Left cardiac atrium (tissue), 4 donors: ENCODE measurements at places on chromosomes 3 and 15. TPM values are rescaled to one million over a fixed set of nuclear protein-coding genes. Genes with fewer than 3 reads are reported as not detected.

DNA sequence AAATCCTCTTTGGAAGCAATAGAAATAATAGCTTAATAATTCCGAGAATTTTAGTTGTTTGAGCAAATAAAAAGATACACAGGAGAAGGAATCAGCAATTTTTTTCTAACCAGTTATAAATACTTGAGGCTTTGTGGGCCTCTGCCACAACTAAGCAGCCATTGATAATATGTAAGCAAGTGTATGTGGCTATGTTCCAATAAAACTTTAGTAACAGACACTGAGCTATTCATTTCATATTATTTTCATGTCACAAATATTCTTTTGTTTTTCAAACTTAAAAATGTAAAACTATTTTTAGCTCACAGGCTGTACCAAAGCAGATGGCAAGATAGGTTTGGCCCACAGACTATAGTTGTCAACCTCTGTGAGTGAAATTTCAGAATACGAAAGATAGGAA lies 85.7 kb downstream of the MSL2 start:
- no peak for DNase-seq

The IL20RB gene
- total RNA-seq, result 0.88 TPM

The DNAJA4 gene
- 116 TPM for total RNA-seq

DNA sequence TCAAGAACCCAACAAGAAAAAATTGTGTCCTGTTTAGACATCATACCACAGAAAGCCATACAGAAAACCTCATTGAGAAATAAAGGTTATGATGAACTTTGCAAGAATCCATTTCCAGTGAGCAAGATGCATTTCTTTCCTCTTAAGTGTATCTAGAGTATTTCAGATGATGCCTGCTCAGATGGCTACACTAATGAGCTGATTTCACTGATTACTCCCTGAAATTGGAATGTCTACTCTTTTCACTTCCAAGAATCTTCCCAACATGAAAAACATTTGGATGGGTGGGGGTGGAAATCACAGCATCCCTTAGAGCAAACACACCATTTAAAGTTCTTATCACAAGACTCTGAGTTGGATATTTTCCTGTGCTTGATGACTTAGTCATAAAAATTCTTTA lies 41.4 kb upstream of the IL12A start:
- no peak for DNase-seq

DNA sequence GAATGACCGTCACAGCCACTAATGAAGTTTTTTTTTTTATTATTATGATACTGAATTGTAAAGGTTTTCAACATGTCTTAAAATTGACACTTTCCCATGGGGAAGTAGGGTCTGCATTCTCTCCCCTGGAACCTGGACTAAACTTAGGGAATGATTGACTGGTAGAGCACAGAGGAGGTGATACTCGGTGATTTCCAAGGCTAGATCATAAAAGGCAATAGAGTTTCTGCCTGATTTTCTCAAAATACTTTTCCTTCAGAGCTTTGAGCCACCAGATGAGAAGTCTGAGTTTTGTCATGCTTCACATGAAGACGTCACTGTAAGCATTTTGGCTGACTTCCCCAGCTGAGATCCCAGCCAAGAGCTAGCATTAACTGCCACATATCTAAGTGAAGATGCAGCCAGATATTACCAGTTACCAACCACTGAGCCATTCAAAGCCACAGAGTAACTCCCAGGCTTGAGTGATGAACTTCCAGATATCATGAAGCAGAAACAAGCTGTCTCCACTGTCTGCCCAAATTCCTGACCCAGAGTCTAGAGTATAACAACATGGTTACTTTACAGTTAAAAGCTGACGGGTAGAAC lies 105.8 kb downstream of the LSAMP start:
- DNase-seq, result peak; percentile 44

The CLEC3B gene
- 132 TPM for total RNA-seq

DNA sequence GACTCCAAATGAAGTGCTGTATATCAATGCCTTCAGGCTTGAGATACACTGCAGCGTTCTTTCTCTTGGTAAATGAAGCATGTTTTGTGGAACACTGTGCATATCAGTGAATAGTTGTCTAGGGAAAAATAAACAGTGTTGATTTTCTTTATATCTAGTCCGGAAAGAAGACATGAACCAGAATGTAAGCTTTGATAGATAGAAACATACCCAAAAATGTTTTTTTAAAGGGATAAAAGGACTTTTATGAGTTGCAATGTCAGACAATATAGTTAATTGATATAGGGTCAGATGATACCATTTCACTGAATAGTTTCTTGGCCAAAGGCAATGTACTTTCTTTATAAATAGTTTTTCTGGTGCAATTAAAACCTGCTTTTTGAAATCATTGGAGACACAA lies 1037.8 kb downstream of the OTOL1 start:
- no peak for DNase-seq

- no peak for DNase-seq
Measured at GRCh38 chr3:183824761-183825455, 469 bp downstream of the MAP6D1 start.

DNA sequence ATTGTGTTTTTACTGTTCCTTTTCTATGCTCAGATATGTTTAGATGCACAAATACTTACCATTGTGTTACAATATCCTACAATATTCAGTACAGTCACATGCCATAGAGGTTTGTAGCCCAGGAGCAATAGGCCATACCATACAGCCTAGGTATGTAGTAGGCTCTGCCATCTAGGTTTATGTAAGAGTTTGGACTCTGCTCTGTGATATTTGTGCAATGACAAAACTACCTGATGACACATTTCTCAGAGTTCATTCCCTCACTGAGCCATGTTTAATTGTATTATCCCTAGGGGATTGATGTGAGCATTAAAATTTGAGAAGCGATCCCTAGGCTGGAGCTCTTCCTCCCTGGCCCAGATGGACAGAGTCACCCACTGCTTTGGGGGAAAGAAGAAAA lies 270.0 kb upstream of the PROK2 start:
- DNase-seq, result no peak

DNA sequence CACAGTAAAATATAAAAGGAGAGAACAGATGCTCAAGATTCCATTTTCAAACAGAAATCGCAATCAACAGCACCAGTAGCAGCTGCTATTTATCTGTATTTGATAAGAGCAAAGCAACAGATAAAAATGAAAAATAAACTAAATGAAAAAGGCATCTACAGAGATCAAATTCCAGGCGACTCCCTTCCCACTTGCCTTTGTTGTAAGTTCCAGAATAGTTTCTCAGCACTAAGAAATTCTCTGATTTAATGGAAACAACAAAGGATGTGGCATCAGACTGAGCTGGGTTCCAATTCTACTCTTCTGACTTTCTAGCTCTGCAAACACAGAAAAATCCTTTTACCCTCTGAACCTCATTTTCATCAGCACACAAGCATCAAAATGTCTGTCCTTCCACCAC lies 110.8 kb upstream of the MME start:
- no peak for DNase-seq

The CD96 gene
- 2.9 TPM for total RNA-seq

GRCh38 chr3:124149771-124150170 lies 157.8 kb upstream of the ROPN1 start:
- no peak for DNase-seq

GRCh38 chr3:126344380-126345041 lies 12.7 kb downstream of the KLF15 start:
- no peak for DNase-seq

The TNFSF10 gene
- total RNA-seq, result 18.6 TPM

GRCh38 chr3:168066882-168067281 lies 28.8 kb downstream of the GOLIM4 start:
- DNase-seq, result no peak

DNA sequence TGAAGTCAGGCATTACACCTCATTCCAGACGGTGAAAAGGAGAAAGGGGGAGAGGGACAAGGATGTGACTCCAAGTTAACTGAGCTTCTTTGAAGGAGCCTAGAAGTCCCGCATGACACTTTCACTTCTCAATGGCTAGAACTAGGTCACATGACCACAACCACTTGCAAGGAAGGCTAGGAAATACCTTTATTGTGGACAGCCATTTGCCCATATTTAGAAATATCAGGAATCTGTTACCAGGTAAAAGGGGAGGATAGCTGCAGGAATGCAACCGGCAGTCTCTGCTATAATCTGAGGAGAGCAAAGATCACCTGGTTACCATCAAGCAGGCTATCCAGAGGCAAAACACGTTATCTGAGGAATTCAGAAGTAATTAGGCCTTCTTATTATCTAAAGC lies 28.9 kb upstream of the PXYLP1 start:
- no peak for DNase-seq

The CEP152 gene
- 2.1 TPM for total RNA-seq

The RBMS3 gene
- 40.7 TPM for total RNA-seq

The PRSS50 gene
- total RNA-seq, result not detected

The ZIC1 gene
- total RNA-seq, result not detected

DNA sequence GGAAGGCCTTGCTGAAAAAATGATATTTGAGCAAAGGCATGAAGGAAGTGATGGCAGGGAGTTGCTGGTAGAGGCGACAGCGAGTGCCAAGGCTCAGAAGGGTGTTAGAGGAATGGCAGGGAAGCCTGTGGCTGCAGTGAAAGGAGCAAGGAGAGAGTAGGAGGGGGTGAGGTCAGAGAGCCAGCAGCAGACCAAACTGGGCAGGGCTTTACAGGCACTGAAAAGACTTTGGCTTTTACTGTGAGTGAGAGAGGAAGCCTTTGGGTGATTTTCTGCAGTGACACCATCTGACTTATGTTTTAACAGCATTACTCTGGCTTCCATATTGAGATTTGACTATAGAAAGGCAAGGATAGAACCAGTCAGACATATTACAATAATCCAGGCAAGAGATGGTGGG lies 11.4 kb downstream of the TICRR start:
- DNase-seq, result no peak

- DNase-seq, result no peak
Measured at GRCh38 chr3:6255229-6255628, 605.7 kb upstream of the GRM7 start.

DNA sequence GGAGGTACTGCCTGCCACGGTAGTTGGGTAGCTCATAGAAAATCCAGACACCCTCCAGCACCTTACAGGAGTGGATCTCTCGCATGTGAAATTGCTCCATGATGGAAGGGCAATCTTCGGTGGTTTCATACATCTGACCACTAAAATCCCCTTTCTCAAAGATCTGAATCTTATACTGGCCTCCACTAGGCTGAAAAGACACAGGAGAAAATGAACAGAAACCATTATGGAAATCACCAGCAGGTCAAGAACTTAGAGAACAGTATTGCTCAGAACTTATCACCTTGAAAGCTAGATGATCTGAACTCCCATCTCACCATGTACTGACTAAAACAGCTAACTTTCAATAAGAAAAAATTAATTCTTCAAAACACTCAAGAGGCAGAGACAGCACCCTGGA lies 5.4 kb downstream of the CRYGS start:
- DNase-seq, result no peak

The ACP3 gene
- total RNA-seq, result 3.0 TPM

GRCh38 chr3:110932567-110932966 lies 139.0 kb upstream of the NECTIN3 start:
- no peak for DNase-seq

The GLDN gene
- 1.5 TPM for total RNA-seq

- no peak for DNase-seq
Measured at GRCh38 chr3:53116956-53117355, 13.3 kb downstream of the RFT1 start.
